Hematopoietic multipotent progenitor cell (in vitro differentiated cells): ENCODE measurements at places on chromosomes 12 and 14. TPM values are rescaled to one million over a fixed set of nuclear protein-coding genes. Genes with fewer than 3 reads are reported as not detected.

FAM186B gene
- total RNA-seq, result 0.27 TPM

ARPC3 gene
- total RNA-seq, result 141 TPM

DNA sequence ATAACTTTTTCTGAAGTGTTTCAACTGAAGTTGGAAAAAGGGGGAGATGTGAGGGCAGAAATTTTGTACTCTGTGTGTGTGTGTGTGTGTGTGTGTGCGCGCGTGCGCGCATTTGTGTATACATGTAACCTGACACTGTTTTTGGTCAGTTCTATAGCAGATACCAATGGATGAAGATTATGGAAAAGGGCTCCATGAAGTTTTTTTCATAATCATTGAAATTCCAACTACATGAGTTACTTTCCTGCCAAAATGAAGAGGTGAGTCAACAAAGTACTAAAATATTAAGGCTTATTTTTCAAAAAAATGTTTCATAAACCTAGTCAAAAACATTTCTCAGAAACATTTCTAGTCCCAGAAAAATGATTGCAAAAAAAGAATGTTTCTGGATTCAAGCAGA, 25.7 kb upstream of the CERS5 start:
- no peak for DNase-seq

SETD1B gene
- 14.3 TPM for total RNA-seq

KRT74 gene
- total RNA-seq, result not detected

DNA sequence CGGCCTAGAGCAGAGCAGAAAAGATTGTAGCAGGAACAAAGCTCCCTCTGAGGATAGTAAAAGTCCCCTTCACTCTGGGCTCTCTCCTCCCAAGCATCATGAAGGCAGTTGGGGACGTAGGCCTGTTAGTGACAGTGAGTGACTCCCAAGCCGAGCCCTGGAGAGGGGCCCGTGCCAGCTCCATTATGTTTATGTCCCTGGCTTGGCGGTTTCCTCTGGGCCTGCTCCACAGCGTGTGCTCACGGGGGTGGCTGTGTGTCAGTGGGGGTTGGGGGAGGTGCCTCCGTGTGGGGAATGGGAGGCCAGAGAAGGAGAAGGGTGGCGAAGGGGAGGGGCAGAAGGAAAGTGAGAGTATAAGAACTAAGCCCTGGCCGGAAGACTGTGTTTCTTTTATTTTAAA, 170.0 kb upstream of the VASH1 start:
- no peak for DNase-seq

REP15 gene
- 0.54 TPM for total RNA-seq

- DNase-seq, result no peak
Measured at GRCh38 chr12:29463198-29463597, 34.3 kb downstream of the OVCH1 start.
